Astrocyte of the hippocampus (primary cell): ENCODE measurements at places on chromosomes 12 and 14.

GRCh38 chr12:4572680-4573079 is 10.7 kb downstream of the DYRK4 start:
- no peak for DNase-seq

- DNase-seq: no peak
Observed at GRCh38 chr12:130424858-130425697, 87.4 kb downstream of the PIWIL1 start.

DNA sequence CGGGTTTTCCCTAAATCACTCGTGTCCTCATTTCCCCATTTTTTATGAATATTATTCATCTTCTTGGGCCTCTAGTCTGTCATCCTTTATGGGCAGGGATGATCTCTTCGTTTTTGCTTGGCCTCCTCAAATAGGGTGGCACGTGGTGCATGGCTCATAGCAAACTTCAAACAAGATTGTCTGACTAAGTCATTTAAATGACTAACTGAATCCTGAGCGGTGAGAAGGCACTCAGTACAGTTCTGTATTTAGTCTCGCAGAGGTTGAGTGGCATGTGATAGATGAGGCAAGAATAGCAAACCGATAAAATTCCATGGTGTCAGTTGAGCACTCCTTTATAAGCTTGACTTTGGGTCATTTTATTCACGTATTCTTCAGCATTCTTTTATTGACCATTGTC is 5.7 kb upstream of the JDP2 start:
- DNase-seq: peak; percentile 52

DNA sequence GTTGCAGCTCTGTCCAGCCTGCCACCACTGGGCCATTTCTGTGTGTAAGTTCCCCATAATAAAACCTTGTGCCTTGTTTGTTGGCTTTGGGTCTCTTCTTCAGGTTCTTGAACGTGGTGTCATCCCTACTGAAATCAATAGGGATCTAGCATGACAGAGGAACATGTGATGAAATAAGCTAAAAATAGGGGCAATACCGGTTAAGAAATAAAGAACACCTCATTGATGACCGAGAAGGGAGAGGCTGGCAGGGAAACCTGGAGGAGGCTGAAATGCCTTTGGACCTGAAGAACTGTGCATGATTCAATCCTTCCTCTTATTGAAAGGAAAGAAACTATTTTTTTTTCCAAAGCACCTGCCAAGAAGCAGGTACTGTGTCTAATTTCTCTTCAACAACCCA is 172.3 kb downstream of the PPM1H start:
- DNase-seq: no peak

GRCh38 chr12:26808766-26809476 is 24.1 kb downstream of the ITPR2 start:
- no peak for DNase-seq

- peak; percentile 21 for DNase-seq
Observed at GRCh38 chr12:30169839-30170591, 386.3 kb upstream of the TMTC1 start.

GRCh38 chr12:53241623-53242412 is 9.8 kb upstream of the RARG start:
- DNase-seq: no peak

GRCh38 chr14:96027431-96028355 is 11.5 kb upstream of the C14orf132 start:
- DNase-seq: no peak

DNA sequence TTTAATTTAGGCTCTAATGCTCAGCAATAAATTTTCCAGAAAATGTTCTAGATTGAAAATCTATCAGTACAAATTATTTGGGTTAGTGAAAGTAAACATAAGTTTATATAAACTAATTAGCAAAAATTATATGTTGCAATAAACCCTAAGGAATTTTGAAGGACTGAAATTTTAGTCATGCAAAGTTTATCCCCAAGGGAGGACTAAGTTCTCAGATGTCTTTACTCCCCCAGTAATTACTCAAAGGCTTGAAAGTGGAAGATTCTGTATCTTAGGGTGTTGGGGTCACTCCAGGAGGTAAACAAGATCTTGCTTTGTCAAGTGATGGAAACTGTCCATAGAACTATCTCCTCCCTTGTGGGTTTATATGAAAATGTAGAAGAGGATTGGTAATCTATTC is 183.7 kb downstream of the AKAP6 start:
- DNase-seq: no peak
